GM18507 (cell line): ENCODE measurements at places on chromosomes 11 and 22.

GRCh38 chr11:1223346-1224110 lies 662 bp downstream of the MUC5B start:
- DNase-seq: no peak

- DNase-seq: no peak
These were observed 13.5 kb upstream of the LRP5 start for GRCh38 chr11:68298659-68299516.

DNA sequence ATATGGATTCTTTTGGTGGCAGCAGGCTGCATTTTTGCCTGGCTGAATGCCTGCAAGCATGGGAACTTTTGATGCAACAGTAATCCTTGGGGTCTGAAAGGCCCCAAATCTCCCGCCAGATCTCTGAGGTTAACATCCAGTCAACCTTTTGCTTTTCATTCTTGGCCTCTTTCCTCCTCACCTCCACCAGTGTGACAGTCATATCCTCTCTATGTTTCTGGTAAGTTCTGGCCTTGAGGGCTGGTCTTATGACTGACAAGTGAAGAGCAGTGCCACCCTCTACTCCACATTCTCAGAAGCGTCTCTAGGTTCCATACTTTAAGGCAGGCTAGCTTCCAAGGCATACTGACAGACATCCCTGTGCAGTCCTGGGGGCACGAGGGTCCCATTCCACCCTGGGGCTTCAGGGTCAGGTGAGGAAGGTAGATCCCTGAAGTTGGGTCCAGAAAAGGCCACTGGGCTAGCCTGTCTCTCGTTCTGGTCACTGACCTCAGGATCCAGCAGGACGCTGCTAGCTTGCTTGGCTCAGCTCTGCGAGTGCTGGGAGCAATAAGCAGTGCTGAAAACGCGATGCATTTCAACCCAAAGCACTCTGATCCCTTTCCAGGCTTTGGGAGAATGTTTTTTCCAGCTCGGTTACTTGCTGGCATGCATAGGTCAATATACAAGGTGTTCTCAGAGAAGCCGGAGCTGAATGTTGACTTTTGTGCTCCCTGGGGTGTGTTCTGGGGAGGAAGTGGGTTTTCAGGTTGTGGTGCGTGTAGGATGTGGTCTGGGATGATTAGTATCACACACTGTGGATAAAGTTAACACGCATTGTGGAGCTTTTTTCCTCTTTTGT lies 75.2 kb downstream of the PTPRJ start:
- DNase-seq: no peak

DNA sequence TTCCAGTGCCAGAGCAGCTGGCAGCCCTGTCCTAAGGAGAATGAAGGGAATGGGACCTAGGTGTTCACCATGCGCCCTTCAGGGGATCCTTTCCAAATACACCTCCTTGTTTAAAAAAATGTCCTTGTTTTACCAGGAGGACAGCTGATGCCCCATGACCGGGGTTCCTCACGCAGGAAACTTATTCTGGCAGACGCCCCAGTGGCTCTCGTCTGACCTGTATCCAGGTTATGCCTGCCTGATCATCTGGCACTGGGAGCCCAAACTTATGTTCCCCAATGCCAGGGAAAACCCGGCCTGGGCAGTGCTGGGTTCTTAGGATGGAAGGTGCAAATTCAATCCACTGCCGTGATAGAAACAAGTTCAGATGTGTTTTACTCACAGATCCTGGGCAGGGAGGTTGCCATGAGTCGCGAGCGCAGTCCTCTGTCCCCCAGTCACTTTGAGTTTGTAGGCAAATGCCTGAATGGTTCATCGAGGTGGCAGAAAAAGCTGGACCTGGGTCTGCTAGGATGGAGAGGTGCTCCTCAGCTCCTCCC lies 31.5 kb downstream of the MOV10L1 start:
- no peak for DNase-seq

DNA sequence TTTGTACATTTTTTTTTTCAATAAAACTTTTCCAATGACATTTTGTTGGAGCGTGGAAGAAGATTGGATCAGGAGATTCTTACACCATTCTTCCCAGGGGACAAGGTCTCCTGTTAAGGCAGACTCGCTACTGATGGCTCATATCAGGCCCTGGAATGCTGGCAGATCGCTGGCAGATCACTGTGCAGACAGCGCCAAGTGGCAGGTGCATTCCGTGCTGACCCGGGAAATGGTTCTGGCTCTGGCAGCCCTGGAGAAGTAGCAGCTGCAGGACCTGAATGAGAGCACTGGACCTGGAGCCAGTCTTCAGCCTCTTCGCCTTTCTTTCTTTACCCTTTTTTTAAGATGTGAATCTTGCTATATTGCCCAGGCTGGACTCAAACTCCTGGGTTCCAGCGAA lies 10.7 kb downstream of the SERPINH1 start:
- no peak for DNase-seq

- no peak for DNase-seq
These were observed 352.1 kb downstream of the OPCML start for GRCh38 chr11:133180201-133180600.

DNA sequence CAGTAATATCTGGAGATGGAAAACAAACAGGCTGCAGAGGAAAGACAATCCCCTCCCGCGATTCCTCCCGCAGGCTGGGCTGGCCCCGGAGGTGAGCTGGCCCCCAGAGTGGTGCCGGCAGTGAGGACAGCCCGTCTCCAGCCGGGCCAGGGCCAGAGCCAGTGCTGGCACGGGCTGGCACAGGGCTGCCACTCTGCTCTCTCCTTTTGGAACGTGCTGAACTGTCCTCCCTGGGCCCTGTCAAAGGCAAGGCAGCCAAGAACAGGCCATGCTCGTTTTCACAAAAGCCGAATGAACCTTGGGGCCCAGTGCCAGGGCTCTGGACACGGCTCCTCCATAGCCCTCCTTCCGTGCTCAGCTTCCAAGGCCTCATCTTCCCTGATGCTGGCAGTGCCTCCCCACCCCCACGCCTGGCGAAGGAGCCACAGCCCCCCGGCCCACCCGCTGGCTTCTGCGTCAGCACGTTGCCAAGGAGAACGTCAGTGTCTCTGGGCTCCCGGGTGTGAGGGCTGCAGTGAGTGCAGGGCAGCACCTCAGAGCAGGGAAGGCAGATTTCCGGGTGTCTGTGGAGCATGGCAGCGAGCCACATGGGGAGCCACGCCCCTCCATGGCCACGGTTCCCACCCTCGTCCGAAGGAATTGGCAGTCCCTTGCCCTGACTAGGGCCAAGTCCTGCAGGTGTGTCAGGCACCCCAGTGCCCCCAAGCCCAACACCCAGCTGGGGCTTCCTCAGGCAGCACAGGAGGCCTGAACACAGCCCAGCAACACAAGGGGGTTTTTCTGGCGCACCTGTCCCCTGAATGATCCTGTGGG lies 28.6 kb downstream of the GNAZ start:
- no peak for DNase-seq

DNA sequence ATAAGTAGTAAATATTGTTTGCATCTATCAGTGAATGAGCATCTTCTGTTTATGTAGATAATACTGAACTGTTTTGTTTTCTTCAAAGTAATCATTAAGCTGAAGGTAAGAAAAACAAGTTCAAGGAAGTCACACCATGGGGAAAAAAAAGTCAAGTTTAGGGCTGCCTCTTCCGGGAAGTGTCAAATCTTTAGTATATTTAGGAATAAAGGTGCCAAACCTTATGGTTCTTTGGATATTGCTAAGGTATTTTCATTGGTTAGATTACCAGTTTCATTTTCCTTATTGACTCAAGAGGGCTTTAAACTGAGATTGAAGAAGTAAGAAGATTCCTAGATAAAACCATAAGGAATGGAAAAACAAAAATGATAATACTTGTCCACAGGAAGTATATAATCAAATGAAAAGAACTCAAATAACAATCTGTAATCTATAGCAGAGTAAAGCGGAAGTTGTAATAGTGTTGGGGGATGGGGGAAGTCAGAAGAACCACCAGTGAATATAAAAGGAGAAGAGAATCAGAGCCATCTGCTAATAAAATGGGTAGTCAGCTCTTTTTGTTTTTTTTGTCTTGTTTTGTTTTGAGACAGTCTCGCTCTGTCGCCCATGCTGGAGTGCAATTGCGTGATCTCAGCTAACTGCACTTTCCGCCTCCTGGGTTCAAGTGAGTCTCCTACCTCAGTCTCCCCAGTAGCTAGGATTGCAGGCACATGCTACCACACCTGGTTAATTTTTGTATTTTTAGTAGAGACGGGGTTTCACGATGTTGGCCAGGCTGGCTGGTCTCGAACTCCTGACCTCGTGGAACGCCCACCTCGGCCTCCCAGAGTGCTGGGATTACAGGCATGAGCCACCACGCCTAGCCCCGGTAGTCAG lies 2.3 kb downstream of the ATM start:
- DNase-seq: no peak

GRCh38 chr11:16418428-16419097 lies 62.2 kb upstream of the SOX6 start:
- DNase-seq: no peak

GRCh38 chr11:118375978-118376377 lies 16.6 kb downstream of the UBE4A start:
- no peak for DNase-seq

DNA sequence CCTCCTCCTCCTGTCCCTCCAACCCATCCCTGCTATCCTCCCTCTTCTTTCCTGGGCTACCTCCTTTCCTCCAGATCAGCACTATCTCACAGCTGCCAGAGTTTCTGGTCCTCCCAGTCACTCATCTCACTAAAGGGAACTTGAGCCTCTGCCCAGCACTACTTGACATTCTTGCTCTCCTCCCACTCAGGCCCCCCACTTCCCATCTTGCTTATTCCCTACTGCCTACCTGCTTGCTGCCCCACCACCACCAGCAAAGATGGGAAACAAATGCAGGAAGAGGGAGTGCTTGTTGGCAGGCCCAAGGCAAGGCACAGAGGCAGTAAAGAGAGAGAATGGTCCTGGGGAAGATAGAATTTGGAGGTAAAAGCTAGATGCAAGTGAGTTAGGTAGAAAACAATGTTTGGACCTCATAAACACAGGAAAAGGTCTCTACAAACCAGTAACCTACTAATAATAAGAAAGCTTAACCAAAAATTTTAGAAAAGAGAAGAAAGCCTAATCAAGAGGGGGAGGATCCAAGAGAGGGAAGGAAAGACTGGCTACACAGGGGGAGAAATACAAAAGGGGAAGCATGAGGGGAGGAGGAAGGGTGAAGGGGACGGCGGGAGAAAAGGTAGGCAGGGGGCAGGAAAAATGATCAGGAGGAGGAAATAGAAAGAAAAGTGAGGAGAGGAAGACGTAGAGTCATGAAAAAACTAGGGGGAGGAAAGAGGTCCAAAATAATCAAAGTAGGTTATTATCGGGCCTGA lies 63.6 kb downstream of the PAK1 start:
- no peak for DNase-seq

DNA sequence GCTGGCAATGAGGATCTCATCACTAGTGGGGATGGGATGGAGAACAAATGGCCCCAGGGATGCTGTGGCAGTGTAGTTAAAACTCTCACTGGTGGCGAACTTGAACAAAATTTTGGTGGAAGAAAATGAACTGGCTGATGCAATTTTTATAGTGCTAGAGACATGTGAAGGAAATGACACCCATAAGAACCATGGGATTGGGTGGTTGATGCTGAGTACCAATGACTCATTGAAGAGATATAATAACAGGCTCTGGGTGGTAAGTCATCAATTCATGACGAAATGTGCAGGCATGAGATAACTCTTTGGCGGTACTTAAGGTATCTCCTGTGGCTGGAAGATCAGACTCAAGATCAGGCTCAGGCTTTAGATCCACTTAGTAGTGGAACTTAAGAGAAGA lies 172.9 kb upstream of the DDI1 start:
- no peak for DNase-seq

DNA sequence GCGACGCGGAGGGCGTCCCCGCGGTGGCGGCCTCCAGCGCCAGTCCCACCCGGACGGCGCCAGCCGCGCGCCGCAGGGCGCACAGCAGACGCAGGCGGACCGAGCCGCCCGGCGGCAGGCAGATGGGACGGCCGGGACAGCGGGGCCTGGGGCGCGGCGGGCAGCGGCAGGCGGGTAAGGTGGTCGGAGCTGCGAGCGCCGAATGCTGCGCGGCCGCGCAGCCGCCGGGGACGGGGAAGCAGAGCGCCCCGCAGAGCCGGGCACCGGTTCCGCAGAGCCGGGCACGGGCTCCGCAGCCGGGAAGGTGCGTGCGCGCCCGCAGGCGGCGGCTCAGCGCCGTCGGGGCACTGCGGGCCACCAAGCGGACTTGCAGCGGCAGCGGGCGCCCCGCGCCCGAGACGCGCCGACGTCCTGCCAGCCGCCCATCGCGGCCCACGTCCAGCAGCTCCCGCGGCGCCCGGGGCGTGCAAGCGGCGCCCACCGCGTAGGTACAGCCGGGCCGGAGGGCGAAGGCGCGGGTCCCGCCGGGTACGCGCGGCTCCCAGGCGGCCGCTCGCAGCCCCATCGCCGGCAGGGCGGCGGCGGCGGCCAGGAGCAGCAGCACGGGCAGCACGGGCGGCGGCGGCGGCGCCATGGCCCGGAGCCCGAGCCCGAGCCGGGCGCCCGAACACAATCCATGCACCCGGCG lies 739 bp downstream of the CELSR1 start:
- DNase-seq: no peak

- DNase-seq: no peak
These were observed 25.4 kb downstream of the APIP start for GRCh38 chr11:34890812-34891211.

- DNase-seq: no peak
These were observed 9.5 kb upstream of the FEZ1 start for GRCh38 chr11:125505492-125506080.

DNA sequence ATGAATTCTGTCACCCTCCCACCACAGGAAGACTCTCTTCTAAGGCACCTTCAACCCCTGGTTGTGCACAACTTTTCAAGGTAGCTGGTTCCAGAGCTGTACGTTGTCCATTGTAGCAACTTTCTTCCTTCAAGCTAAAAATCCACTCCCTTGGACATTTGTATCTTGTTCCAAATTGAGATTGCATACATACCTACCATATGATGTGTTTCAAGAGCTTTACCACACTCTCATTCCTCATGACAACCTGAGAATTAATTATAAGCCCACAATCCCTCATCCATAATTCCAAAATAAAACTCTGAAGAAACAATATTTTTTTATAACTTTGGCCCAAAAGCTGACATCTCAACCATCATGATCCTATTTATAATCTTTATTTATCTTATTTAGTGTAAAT lies 3.0 kb downstream of the OR52W1 start:
- no peak for DNase-seq

DNA sequence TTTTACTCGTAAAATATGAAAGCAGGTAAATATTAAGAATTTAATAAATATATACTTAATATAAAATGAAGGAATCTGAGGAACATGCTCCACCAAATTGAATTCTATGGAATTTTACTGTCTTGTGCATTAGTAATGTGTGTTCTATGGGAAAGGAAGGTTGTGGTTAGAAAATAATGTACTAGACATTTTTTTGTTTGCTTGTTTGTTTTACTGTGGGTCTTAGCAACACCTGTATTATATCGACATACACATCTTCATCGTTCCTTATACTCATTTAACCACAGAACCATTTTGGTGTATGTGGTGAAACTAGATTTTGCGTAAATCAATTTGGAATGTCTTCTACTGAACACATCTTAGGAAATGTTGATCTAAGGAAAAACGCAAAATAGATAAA lies 114.1 kb upstream of the MTMR2 start:
- no peak for DNase-seq
